ENCODE measurements at places on chromosomes 5 and 9. TPM values are rescaled to one million over a fixed set of nuclear protein-coding genes. Genes with fewer than 3 reads are reported as not detected.

FAM151B gene
- 0.35 TPM for total RNA-seq

SH3TC2 gene
- total RNA-seq: 7.3 TPM

SPINK4 gene
- not detected for total RNA-seq

AGXT2 gene
- not detected for total RNA-seq

SLC45A2 gene
- not detected for total RNA-seq

PCDHB6 gene
- total RNA-seq: 0.14 TPM

IARS1 gene
- total RNA-seq: 122 TPM

CD14 gene
- total RNA-seq: 0.35 TPM

RFX3 gene
- total RNA-seq: 0.93 TPM

LIX1 gene
- total RNA-seq: not detected

SLC25A2 gene
- not detected for total RNA-seq

PCDHB5 gene
- 0.63 TPM for total RNA-seq

GRIN3A gene
- total RNA-seq: not detected

DRD1 gene
- not detected for total RNA-seq

KIF24 gene
- total RNA-seq: 2.2 TPM

NDUFS6 gene
- 148 TPM for total RNA-seq

TOR4A gene
- total RNA-seq: 44.0 TPM

WDR70 gene
- 16.1 TPM for total RNA-seq

SHISAL2B gene
- total RNA-seq: not detected

ZNF618 gene
- total RNA-seq: 8.0 TPM

KIF27 gene
- 1.8 TPM for total RNA-seq

JAK2 gene
- 9.3 TPM for total RNA-seq

STK32A gene
- total RNA-seq: 0.46 TPM

FSD1L gene
- 0.51 TPM for total RNA-seq

SLC36A2 gene
- total RNA-seq: not detected

TNFSF8 gene
- total RNA-seq: not detected

ZNF366 gene
- total RNA-seq: not detected

ADGRD2 gene
- not detected for total RNA-seq

OR1J2 gene
- not detected for total RNA-seq

IFNA13 gene
- not detected for total RNA-seq

CORO2A gene
- 19.0 TPM for total RNA-seq

SHC3 gene
- total RNA-seq: 5.8 TPM

SPINK6 gene
- 10.8 TPM for total RNA-seq

INSYN2B gene
- total RNA-seq: 1.9 TPM

GABRB2 gene
- not detected for total RNA-seq

LCN10 gene
- not detected for total RNA-seq

GBGT1 gene
- total RNA-seq: 3.2 TPM

ELAVL2 gene
- total RNA-seq: 4.3 TPM

CDH9 gene
- total RNA-seq: not detected

AHRR gene
- 0.37 TPM for total RNA-seq

LHX3 gene
- not detected for total RNA-seq

KIF20A gene
- total RNA-seq: 39.3 TPM

BTNL3 gene
- not detected for total RNA-seq

TAF11L12 gene
- total RNA-seq: not detected

IFNA21 gene
- not detected for total RNA-seq

PROB1 gene
- total RNA-seq: 1.6 TPM

POLR3G gene
- 26.1 TPM for total RNA-seq

RNF44 gene
- 13.0 TPM for total RNA-seq

RAI14 gene
- 48.1 TPM for total RNA-seq

SPATA31C1 gene
- total RNA-seq: not detected

PPIC gene
- 27.9 TPM for total RNA-seq

PCDHGA4 gene
- 0.23 TPM for total RNA-seq

CAAP1 gene
- 20.9 TPM for total RNA-seq

MED7 gene
- 6.2 TPM for total RNA-seq

ARHGEF37 gene
- total RNA-seq: 14.7 TPM

HMCN2 gene
- total RNA-seq: 0.05 TPM

ALDH1B1 gene
- 26.5 TPM for total RNA-seq

SLC23A1 gene
- not detected for total RNA-seq

ECM2 gene
- total RNA-seq: not detected

All from airway epithelial cell (primary cell).